ENCODE measurements at places on chromosomes 16 and 17. TPM values are rescaled to one million over a fixed set of nuclear protein-coding genes. Genes with fewer than 3 reads are reported as not detected.

Gene CES5A
- total RNA-seq: not detected

Gene LGALS9C
- not detected for total RNA-seq

Gene BLMH
- 35.9 TPM for total RNA-seq

Gene TBC1D3G
- total RNA-seq: not detected

Gene HSD11B2
- total RNA-seq: not detected

Gene KRT36
- total RNA-seq: not detected

Gene ADAM11
- 0.36 TPM for total RNA-seq

Gene GAS2L2
- not detected for total RNA-seq

Gene ERCC4
- total RNA-seq: 43.0 TPM
